Sigmoid colon (tissue), 7 donors: ENCODE measurements at places on chromosomes 7 and 10. TPM values are rescaled to one million over a fixed set of nuclear protein-coding genes. Genes with fewer than 3 reads are reported as not detected.

The CUZD1 gene
- 0.36 TPM for total RNA-seq

GRCh38 chr7:92783260-92784201, 52.8 kb downstream of the CDK6 start:
- H3K36me3 ChIP-seq: no peaks in the 10 kb centered on the region
- DNase-seq: no peak
- no peak overlapping the region for H3K27ac ChIP-seq
- H3K27me3 ChIP-seq: no peaks in the 10 kb centered on the region
- no peaks in the 10 kb centered on the region for H3K4me1 ChIP-seq
- H3K4me3 ChIP-seq: no peak overlapping the region

DNA sequence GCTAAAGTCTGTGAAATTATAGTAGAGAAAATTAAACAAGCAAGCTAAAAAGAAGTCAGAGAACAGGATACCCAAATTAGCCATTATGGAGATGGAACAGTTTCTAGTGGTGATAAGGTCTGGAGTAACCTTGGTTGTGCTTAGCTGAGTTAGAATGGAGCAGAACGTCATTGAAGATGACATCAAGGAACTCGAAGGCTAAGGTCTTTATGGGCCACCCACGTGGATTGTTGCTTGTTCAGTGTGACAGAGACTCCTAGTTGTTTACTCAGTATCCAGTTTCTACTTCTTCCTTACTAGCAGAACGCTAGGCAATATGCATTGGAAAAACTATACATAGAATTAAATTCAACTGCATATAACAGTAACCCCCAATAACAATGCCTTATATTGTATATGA, 39.7 kb downstream of the AHCYL2 start:
- H3K27ac ChIP-seq: no peak overlapping the region
- H3K27me3 ChIP-seq: no peaks in the 10 kb centered on the region
- H3K36me3 ChIP-seq: no peaks in the 10 kb centered on the region
- H3K4me3 ChIP-seq: no peak overlapping the region
- no peak for DNase-seq

GRCh38 chr7:113796557-113796956, 122.3 kb downstream of the PPP1R3A start:
- H3K36me3 ChIP-seq: no peaks in the 10 kb centered on the region
- no peaks in the 10 kb centered on the region for H3K4me1 ChIP-seq
- DNase-seq: no peak
- H3K27ac ChIP-seq: no peak overlapping the region
- H3K4me3 ChIP-seq: no peak overlapping the region

The USP6NL gene
- total RNA-seq: 11.0 TPM

GRCh38 chr10:33125522-33126517, 167.8 kb upstream of the ITGB1 start:
- no peak overlapping the region for H3K27ac ChIP-seq
- H3K4me3 ChIP-seq: no peak overlapping the region
- DNase-seq: no peak

DNA sequence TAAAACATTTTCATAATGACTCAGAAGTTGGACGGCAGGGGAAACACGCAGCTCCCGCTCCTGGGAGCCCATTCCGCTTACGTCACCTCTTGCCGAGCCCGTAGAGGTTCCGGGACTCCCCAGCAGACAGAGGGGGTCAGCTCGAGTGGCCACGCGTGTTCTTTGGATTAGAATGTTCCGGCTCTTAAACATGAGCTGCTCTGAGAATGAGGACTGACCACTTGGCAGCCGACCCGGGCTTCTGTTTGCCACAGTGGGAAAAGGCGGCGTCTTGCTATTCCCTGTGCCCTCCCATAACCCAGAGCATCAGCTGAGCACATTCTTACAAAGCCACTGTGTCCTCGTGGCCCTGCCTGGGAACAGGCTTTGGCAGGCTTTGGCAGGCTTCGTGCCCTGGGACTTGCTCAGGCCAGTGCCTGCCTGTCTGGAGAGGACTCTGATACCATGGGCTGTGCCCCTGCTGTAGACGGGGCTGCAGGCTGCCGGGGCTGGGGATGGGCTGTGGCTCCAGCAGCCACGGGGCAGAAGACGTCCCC, 40.1 kb downstream of the PFKP start:
- no peaks in the 10 kb centered on the region for H3K27me3 ChIP-seq
- H3K36me3 ChIP-seq: peaks cover 62% of the 10 kb centered on the region
- DNase-seq: peak; percentile 89
- peak overlapping the region; percentile 91 for H3K27ac ChIP-seq
- no peaks in the 10 kb centered on the region for H3K4me1 ChIP-seq

The ITIH5 gene
- 106 TPM for total RNA-seq

DNA sequence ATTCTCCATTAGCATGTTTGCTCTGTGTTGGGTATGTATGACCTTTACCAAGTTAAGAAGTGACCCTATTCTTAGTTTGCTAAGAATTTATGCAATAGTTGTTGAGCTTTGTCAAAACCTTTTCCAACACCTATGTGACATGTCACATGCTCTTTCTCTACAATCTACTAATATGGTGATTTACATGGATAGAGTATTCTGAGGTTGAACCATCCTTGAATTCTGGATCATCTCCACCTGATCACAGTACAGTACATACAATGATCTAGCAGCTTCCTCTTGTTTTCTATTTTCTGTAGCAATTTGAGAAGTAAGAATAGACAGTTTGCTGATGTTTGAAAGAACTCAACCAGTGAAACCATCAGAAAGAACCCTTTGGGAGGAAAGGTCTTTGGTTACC, 101.2 kb upstream of the PDGFA start:
- no peak overlapping the region for H3K27ac ChIP-seq
- no peak for DNase-seq

The CYP2C18 gene
- total RNA-seq: not detected

The AGAP9 gene
- 7.6 TPM for total RNA-seq

DNA sequence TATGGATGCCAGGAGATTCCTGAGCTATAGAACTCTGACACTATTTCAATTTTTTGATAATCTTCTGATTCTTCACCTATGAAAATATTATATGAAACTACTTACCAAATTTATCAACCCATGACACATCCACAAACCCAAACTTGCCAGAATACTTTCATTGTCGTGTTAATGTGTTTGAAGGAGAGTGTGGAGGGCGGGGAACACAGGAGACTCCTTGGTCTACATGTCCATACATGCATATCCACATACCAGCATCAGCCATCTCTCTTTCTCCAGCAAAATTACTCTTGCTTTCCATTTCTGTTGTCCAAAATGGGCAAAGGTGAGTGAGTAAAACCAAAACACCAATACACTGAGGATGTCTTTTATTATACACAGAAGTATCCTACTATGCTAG, 23.5 kb upstream of the BPGM start:
- no peak for DNase-seq
- no peak overlapping the region for H3K4me3 ChIP-seq
- H3K4me1 ChIP-seq: no peaks in the 10 kb centered on the region
- no peaks in the 10 kb centered on the region for H3K36me3 ChIP-seq

DNA sequence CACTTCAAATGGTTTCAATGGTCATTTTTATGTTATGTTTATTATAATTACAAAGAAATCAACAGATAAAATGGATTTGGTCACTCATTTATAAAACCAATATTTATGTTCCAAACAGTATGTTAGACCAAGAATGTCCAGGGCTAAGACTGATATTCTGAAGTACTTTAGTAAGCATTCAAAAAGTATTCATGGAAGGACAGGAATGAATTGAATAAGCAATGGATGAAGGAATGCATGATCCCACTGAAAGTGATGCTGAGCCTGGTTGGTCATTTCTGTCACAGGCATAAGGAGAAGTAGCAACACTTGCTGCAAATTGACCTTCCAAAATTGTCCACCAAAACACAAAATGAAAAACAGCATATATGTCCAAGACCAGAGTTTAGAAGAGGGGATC, 189.0 kb upstream of the CELF2 start:
- no peaks in the 10 kb centered on the region for H3K27me3 ChIP-seq
- peak overlapping the region; percentile 80 for H3K27ac ChIP-seq
- H3K36me3 ChIP-seq: no peaks in the 10 kb centered on the region
- H3K4me1 ChIP-seq: peaks cover 52% of the 10 kb centered on the region

- no peaks in the 10 kb centered on the region for H3K27me3 ChIP-seq
- H3K27ac ChIP-seq: no peak overlapping the region
- no peaks in the 10 kb centered on the region for H3K36me3 ChIP-seq
- no peak for DNase-seq
These were observed 9.2 kb downstream of the AGR2 start for GRCh38 chr7:16795624-16796023.

- peak; percentile 77 for DNase-seq
- H3K27ac ChIP-seq: peak overlapping the region; percentile 99
- peak overlapping the region; percentile 84 for H3K4me3 ChIP-seq
- H3K4me1 ChIP-seq: peaks cover 40% of the 10 kb centered on the region
- H3K27me3 ChIP-seq: no peaks in the 10 kb centered on the region
- H3K36me3 ChIP-seq: no peaks in the 10 kb centered on the region
These were observed 615 bp downstream of the ARHGAP12 start for GRCh38 chr10:31927884-31928548.

- peak; percentile 89 for DNase-seq
- peak overlapping the region; percentile 43 for H3K27ac ChIP-seq
- H3K4me3 ChIP-seq: no peak overlapping the region
- no peaks in the 10 kb centered on the region for H3K36me3 ChIP-seq
- H3K4me1 ChIP-seq: peaks cover 21% of the 10 kb centered on the region
These were observed 266.8 kb downstream of the SORCS1 start for GRCh38 chr10:106897719-106898118.

- no peak overlapping the region for H3K4me3 ChIP-seq
- H3K4me1 ChIP-seq: peaks cover 8% of the 10 kb centered on the region
- H3K27ac ChIP-seq: no peak overlapping the region
- no peak for DNase-seq
- H3K27me3 ChIP-seq: no peaks in the 10 kb centered on the region
- no peaks in the 10 kb centered on the region for H3K36me3 ChIP-seq
These were observed 136.2 kb downstream of the PRPF18 start for GRCh38 chr10:13722747-13723653.

The SEC23IP gene
- total RNA-seq: 19.9 TPM

DNA sequence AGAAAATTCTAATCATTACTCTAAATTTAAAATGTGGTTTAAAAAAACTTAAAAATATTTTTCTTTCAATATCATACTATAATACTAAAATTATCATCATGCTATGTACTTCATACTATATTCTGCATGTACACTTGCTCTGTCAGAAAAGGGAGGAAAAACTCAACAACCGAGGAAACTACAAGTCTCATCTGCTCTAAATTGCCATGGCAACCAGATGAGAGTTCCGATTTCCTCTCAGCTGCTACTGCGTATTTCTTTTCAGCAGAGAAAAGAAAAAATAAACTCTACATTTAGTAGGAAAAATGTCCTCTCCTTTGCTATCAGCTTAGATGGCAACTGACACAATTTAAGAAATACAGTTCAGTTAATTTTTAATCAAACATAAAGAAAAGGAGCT, 178.9 kb downstream of the SRPK2 start:
- no peaks in the 10 kb centered on the region for H3K27me3 ChIP-seq
- no peaks in the 10 kb centered on the region for H3K36me3 ChIP-seq
- no peak for DNase-seq

DNA sequence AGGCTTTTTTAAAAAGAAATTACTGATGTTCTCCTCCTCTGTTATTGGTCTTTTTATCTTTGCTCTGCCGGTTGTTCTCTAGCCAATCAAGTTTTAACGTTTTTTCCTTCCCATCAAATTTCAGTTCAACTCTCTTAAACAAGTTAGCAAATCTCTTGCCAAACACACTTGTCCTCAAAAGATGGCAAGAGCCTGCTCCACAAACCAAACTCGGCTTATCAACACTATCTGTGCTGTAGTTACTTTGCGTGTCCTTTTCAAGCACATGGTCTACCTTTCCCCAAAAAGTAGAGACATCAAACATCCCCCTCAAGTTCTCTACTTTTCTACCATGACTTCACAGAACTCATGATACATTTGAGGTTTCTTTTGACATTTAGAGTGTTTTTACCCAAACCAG, 71.3 kb downstream of the OSBPL3 start:
- H3K36me3 ChIP-seq: no peaks in the 10 kb centered on the region
- no peaks in the 10 kb centered on the region for H3K4me1 ChIP-seq

DNA sequence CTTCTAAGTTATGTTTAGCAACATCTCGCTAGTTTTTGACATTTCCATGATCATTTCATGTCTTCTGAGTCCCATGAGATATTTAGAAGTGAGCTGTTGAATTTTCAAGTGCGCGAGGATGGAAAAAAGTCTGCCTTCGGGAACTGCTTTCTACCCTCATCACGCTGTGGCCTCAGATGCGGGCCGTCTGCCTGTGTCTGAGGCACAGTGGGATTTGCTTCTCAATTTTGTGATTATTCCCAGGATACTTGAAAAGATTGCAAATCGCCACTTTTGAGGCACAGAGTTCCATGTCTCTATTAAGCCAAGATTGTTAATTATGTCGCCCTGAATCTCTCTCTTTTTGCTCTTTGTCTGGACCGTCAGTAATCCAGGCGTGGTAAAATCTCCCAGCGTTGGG, 30.8 kb upstream of the NKX6-2 start:
- no peak overlapping the region for H3K27ac ChIP-seq
- no peak overlapping the region for H3K4me3 ChIP-seq
- H3K4me1 ChIP-seq: no peaks in the 10 kb centered on the region
- H3K27me3 ChIP-seq: peaks cover 31% of the 10 kb centered on the region

- no peaks in the 10 kb centered on the region for H3K36me3 ChIP-seq
- no peak for DNase-seq
- peaks cover 13% of the 10 kb centered on the region for H3K4me1 ChIP-seq
- no peak overlapping the region for H3K27ac ChIP-seq
- H3K4me3 ChIP-seq: no peak overlapping the region
- no peaks in the 10 kb centered on the region for H3K27me3 ChIP-seq
These were observed 147.1 kb downstream of the PLXNA4 start for GRCh38 chr7:132429181-132429580.

The FGFR2 gene
- total RNA-seq: 71.5 TPM

The PLXNA4 gene
- 3.4 TPM for total RNA-seq

The STRIP2 gene
- 1.1 TPM for total RNA-seq

GRCh38 chr7:116024826-116025809, 5.4 kb downstream of the TFEC start:
- H3K36me3 ChIP-seq: no peaks in the 10 kb centered on the region
- no peaks in the 10 kb centered on the region for H3K27me3 ChIP-seq
- H3K4me3 ChIP-seq: no peak overlapping the region
- H3K4me1 ChIP-seq: no peaks in the 10 kb centered on the region
- no peak overlapping the region for H3K27ac ChIP-seq

The AZGP1 gene
- 4.7 TPM for total RNA-seq

GRCh38 chr10:11724938-11725776, 17.0 kb upstream of the ECHDC3 start:
- no peaks in the 10 kb centered on the region for H3K4me1 ChIP-seq
- no peak overlapping the region for H3K27ac ChIP-seq
- H3K4me3 ChIP-seq: no peak overlapping the region

DNA sequence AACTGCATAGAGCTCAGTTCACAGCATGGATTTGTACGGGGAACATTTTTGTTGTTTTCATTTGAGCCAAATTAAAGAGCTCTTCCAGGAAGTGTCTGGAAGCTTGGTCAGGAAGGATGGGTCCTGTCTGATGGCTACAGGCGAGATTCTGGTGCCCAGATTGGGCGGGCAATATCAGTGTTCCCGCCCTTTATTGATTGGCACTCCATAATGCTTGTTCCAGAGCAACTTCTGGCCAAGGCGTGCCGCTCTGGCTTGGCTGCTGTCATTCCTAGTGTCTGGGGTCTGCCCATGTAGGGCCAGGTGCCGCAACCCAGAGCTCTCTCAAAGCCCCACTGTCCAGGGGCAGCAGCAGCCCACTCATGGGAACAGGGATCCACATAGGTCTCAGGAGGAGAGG, 45.9 kb downstream of the RAMP3 start:
- H3K27ac ChIP-seq: peak overlapping the region; percentile 36
- no peaks in the 10 kb centered on the region for H3K4me1 ChIP-seq
- H3K36me3 ChIP-seq: no peaks in the 10 kb centered on the region
- H3K4me3 ChIP-seq: no peak overlapping the region
- DNase-seq: no peak

The VPS37D gene
- total RNA-seq: 8.7 TPM

- H3K27me3 ChIP-seq: no peaks in the 10 kb centered on the region
- no peak overlapping the region for H3K4me3 ChIP-seq
- no peak for DNase-seq
- no peaks in the 10 kb centered on the region for H3K36me3 ChIP-seq
These were observed 525.2 kb downstream of the LRMDA start for GRCh38 chr10:75956624-75957023.
